ENCODE measurements at places on chromosomes 2 and 18. TPM values are rescaled to one million over a fixed set of nuclear protein-coding genes. Genes with fewer than 3 reads are reported as not detected.

DNA sequence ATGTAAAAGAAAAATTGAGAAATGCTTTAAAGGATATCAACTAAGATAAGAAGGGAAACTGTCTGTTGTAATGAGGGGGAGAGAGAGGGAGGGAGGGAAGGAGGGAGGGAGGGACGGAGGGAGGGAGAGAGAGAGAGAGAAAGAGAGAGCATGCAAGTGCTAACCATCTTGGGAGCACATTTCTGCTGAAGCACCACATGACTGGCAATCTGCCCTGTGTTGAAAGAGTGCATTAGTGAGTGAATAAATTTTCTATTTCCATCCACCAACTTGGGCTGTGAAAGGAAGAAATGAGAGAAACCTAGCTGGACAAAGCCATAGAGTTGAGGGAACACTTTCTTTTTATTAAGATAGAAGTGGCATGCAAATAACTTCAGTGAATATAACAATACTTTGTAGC lies 110.7 kb downstream of the TMX3 start:
- no peak overlapping the region for H3K4me3 ChIP-seq
- no peaks in the 10 kb centered on the region for H3K27me3 ChIP-seq
- H3K27ac ChIP-seq, result no peak overlapping the region
- H3K4me1 ChIP-seq, result no peaks in the 10 kb centered on the region
- H3K36me3 ChIP-seq, result no peaks in the 10 kb centered on the region

The CYP20A1 gene
- total RNA-seq, result 21.4 TPM

The FIGLA gene
- not detected for total RNA-seq

DNA sequence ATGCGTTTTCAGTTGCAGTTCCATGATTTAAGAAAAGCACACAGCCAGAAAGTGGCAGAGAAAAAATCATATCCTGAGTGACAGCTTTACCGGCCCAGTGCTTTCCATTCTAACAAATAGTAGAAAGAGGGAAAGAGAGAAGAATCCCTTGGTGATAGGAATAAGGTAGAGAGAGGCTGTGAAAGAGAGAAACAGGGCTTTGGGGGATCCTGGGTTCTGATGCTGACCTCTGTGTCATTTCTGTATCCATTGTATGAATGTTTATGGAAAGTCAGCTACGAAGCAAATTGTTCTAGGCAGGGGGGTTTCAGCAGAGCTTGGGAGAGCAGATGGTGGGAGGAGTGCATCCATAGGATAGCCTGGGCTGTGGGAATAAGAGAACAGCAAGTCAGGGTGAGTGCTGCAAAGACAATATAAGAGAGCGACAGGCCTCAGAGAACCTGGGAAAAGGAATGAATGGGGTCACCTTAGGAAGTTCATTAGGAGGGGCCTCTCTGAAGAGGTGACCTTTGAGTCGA lies 203.4 kb upstream of the TNP1 start:
- H3K27me3 ChIP-seq, result no peaks in the 10 kb centered on the region
- DNase-seq, result no peak
- H3K4me1 ChIP-seq, result no peaks in the 10 kb centered on the region
- no peaks in the 10 kb centered on the region for H3K36me3 ChIP-seq

- H3K36me3 ChIP-seq, result no peaks in the 10 kb centered on the region
- H3K4me3 ChIP-seq, result no peak overlapping the region
- H3K4me1 ChIP-seq, result no peaks in the 10 kb centered on the region
- DNase-seq, result no peak
- H3K27me3 ChIP-seq, result no peaks in the 10 kb centered on the region
- H3K27ac ChIP-seq, result no peak overlapping the region
These were observed 49.4 kb downstream of the LONRF2 start for GRCh38 chr2:100272841-100273329.

GRCh38 chr18:35141567-35142274 lies 99.1 kb upstream of the ZNF397 start:
- no peak for DNase-seq
- no peak overlapping the region for H3K27ac ChIP-seq
- no peaks in the 10 kb centered on the region for H3K27me3 ChIP-seq
- no peaks in the 10 kb centered on the region for H3K36me3 ChIP-seq

- H3K4me1 ChIP-seq, result no peaks in the 10 kb centered on the region
- no peak overlapping the region for H3K27ac ChIP-seq
- H3K4me3 ChIP-seq, result no peak overlapping the region
- DNase-seq, result no peak
These were observed 16.6 kb downstream of the TPO start for GRCh38 chr2:1429895-1430294.

Measured in Peyer's patch (tissue), 4 donors.